SK-MEL-5 (cell line): ENCODE measurements at places on chromosomes 5 and 9. TPM values are rescaled to one million over a fixed set of nuclear protein-coding genes. Genes with fewer than 3 reads are reported as not detected.
A peak's percentile ranks its signal among the peaks of the same experiment; 100 is the strongest.

DNA sequence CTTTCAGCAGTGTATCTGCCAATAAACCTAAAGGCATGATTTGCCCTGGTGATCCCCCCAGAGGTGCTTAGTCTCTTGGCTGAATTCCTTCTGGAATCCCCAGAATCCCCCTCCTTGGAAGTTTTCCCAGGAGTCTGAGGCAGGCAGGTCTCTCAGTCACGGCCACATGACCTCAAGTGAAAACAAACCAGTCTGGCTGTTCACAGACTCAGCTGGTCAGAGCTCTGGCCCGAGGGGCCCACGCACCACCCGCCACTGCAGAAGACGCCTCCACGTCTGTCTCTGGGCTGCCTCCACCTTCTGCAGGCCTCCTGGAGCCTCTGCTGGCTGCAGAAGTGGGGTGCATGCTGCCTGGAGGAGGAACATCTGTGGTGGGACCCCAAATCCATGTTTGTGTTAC lies 52.5 kb downstream of the HRH2 start:
- DNase-seq = no peak

DNA sequence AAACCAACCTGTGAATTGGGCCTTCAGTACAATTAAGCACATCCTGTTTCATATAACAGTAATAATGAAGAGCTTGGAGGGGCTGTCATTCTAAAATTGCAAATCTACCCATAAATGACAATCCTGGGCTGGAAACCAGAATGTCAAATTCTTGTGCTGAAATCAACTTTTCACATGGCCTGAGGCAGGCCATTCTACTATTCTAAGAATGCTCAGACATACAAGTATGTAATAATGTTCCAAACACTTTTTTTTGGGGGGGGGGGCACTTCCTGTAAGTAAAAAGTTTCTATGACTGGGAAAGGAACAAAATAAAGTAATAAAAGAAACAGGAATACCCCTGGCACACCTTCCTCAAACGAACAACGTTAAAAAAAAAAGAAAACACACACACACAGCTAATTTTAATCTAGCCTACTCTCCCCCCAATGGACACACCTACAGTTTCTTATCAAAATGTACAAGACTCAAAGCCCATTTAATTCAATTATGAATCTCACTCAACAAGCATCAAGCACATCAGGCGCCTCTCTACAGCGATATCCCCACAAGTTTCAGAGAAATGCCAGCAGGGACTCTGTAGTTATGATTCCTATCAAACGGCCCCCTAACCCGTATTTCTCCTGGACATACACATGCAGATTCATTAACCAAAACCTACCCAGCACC lies 1.4 kb downstream of the ETF1 start:
- DNase-seq = no peak

- DNase-seq = peak; percentile 81
These were observed 71.2 kb downstream of the ARRDC3 start for GRCh38 chr5:91311697-91312501.

Gene IFNA21
- not detected in 2 replicates for total RNA-seq

DNA sequence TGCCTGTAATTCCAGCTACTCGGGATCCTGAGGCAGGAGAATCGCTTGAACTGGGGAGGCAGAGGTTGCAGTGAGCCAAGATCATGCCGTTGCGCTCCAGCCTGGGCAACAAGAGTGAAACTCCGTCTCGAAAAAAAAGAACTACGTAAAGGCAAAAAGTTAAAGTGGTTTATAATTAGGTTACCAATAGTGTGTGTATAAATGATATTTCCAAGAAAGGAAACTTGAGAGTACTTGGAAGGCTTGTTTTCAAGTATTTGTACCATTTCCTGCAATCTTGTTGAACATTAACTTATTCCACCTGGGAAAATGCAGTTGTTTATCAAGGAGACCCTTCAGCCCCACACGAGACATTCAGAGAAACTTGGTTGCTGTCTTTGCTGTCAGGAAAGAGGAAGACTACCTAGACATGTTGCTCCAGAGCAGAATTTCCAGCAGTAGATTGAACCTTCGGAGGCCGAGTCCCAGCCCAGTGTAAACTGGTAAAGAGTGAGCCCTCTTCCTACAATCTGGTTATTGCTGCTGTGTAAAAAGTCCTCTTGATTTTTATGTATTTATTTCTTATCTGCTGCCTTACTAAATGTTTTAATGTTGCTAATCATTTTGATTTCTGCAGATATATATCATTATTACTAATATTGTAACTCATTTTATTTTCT lies 30.1 kb downstream of the STXBP1 start:
- DNase-seq = no peak

Gene PNPLA7
- total RNA-seq = 0.29 and 0.37 TPM in 2 replicates

GRCh38 chr5:108801776-108802175 lies 54.1 kb downstream of the FER start:
- DNase-seq = peak; percentile 42

Gene SVEP1
- not detected in 2 replicates for total RNA-seq

GRCh38 chr5:56900395-56900794 lies 9.0 kb upstream of the SETD9 start:
- DNase-seq = no peak

GRCh38 chr5:1291611-1292080 lies 3.2 kb downstream of the TERT start:
- DNase-seq = no peak

DNA sequence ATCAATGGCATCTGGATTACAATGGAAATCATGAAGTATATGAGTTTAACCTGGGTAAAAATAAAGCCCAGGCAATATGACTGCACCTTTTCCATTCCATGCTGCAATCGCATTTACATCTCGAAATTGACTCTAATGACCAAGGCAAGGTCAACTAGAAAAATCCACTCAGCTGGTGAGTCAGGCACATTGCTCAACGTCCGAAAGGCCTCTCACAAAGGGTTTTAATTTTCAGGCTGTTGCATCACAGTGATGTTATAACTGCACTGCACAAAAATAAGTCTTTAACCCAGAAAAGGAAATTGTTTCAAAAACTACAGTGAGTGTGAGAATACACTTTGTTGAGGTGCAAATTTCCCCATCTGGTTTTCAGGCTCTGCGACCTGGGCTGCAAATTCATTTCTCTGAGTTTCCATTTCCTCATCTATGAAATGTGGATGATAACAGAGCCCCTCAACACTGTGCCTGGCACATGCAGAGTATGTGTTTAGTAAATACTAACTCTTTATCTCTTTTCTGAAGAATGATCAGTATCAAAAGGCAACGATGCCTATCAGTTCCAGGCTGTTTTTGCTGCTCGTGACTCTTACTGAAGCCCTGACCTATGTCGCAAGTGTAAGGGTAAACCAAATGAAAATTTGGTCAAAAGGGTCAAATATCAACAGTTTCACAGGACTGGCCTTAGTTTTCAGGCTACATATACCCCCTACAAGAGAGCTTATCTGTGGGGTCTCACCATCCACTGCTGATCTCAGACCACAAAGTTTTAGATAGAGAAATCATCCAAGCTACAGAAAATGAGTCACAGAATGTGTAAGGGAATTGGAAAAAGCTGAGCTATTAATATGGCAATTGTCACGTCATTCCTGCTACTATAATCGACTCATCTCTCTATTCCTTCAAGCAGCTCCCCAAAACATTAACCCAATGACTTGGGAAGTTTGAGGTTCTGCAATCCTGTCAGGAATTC lies 4.1 kb downstream of the NFIL3 start:
- DNase-seq = peak; percentile 61

Gene CDC20B
- total RNA-seq = 0.21 and 0.35 TPM in 2 replicates

GRCh38 chr9:81112627-81113452 lies 576.5 kb downstream of the TLE1 start:
- DNase-seq = no peak

- DNase-seq = no peak
These were observed 47.9 kb upstream of the SNAPC3 start for GRCh38 chr9:15374825-15375224.

DNA sequence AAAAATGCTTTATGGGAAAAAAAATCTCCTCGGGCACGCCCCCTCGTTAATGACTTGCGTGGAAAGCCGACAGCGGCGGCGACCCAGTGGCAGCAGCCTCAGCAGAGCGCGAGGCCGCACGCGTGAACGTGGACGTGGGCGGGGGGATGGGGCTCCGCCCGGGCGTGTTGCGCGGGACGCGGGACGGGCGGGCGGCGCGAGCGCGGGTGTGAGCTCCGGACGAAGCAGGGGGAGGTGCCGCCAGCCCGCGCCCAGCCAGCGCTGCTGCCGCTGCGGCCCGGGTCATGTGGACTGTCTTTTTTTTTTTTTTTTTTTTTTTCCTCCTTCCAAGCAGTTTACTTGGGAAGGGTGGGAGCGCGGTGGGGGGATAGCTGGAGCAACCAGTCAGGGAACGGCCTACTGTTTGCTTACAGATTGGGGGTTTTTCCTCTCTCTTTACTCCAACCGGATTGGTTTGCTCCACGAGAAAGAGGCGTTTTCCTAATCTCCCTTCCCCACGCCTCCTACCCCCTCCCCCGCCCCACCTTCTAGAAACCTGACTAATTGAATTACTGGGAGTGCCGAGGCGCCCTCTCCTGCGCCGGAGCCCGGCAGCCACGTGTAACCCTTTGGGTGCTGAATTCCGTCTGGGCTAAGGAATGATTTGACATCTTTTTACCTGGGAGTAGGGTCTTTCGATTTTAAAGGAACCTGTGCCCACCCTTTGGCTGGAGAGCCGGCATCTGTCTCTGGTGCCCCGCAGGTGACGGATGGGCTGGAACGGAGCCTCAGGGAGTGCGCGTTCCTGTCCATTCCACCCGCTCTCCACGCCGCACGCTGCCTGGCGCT lies 1.7 kb upstream of the EFNA5 start:
- DNase-seq = peak; percentile 96

DNA sequence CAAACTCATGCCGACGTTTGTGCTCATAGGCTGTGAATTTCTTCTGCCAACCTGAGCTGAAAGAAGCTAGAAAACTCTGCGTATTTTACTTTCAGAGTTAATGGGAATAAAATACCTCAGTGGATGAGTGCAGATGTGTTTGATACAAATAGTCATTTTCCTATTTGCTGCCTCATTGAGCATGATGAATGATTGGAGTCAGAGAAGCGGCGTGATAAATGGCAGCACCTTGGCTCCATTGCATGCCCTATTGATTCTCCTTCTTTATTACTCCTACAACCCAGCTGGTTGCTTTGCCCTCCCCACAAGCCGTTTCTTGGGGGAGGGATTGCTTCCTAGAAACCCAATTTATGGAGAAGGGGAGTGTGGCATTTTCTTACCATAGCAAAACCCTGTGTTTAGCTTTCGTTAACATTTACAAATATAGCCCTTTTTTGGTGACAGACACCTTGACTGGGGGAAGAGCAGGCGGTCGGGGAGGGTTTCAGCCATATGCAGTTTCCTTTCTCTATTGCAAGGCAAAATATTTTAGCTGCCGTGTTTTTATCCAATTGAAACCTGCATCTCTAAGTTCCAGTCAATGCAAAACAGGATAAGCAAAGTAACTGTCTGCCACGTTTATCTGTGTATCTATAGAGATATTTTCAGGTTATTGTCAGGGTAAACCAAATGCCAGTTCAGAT lies 93.1 kb upstream of the TBCA start:
- no peak for DNase-seq

Gene FOXD4
- 0.08 and 0.26 TPM in 2 replicates for total RNA-seq

GRCh38 chr9:113596616-113597320 lies 133.2 kb downstream of the RGS3 start:
- DNase-seq = no peak

Gene ADAMTS2
- total RNA-seq = not detected in 2 replicates

Gene CCDC171
- total RNA-seq = 71.0 and 72.9 TPM in 2 replicates

DNA sequence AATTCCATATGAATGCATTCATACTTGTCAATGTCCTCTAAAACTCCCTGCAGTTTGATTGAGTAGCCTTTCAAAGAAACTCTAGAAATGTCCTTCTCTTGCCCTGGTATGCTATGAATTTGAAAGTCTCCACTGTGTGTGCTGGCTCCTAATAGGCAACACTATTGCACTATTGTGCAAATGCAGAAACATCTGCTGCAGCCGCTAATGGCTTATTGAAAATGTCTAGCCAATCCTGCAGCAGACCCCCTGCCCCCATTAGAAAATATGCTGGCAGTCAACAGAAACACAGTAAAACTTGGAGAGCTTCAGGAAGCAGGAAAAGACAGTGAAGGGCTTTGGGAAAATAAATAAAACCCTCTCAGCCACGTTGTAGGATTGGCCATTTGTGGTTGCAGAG lies 87.3 kb upstream of the GRAMD2B start:
- DNase-seq = peak; percentile 19

- DNase-seq = no peak
These were observed 119.9 kb downstream of the FRMD3 start for GRCh38 chr9:83418283-83418682.

DNA sequence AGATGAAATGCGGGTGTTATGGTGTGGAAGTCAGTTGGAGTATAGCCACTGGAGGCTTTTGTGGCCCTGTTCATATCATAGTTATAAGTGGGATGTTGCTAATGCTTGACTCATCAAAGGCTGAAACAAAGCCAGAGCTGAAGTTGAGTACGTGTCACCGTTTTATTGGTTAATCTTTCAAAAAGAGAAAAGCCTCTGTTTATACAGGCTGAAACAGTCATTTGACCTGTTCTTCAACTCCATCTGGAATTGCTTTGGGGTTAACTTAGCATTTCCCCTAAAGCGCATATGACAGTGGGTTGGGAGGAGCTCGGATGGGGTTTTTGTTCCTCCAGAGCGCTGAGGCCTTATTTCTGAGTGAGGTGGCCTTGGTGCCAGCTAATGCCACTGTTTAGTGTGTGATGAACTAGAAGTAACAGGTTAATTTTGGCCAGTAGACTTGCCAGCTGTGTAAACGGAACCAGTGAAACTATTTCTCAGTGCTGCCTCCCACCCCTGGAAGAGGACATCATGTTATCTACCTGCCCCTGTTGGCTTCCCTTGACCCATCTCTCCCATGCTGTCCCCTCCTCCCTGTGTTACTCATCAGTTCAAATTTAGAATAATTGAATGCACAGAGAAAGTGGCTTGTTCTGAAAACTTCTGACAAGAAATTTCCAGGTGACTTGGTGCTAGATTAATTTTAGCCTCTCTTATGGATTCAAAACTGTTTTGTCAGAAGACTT lies 34.2 kb downstream of the MTAP start:
- no peak for DNase-seq

DNA sequence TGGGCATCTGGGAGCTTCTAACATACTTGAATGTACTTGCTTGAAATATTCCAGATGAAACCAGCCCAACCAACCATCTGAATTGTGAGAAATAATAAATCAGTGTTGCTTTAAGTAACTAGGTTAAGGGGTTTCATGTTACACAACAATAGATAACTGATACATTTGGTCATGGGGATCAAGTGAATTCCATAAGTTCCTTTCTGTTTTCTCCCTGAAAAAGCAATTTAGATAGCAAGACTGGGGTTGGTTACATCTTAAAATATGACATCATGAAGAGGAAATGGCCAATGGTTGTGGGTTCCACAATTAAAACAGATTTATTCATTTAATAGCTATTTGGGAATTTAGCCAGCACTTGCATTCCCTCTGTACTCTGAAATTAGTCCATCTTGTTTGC lies 559.7 kb downstream of the TLR4 start:
- DNase-seq = no peak
